ENCODE measurements at places on chromosomes 2 and 18.
A peak's percentile ranks its signal among the peaks of the same experiment; 100 is the strongest.

- DNase-seq, result no peak
Observed at GRCh38 chr2:102317715-102318114, 6.4 kb downstream of the IL1RL1 start.

DNA sequence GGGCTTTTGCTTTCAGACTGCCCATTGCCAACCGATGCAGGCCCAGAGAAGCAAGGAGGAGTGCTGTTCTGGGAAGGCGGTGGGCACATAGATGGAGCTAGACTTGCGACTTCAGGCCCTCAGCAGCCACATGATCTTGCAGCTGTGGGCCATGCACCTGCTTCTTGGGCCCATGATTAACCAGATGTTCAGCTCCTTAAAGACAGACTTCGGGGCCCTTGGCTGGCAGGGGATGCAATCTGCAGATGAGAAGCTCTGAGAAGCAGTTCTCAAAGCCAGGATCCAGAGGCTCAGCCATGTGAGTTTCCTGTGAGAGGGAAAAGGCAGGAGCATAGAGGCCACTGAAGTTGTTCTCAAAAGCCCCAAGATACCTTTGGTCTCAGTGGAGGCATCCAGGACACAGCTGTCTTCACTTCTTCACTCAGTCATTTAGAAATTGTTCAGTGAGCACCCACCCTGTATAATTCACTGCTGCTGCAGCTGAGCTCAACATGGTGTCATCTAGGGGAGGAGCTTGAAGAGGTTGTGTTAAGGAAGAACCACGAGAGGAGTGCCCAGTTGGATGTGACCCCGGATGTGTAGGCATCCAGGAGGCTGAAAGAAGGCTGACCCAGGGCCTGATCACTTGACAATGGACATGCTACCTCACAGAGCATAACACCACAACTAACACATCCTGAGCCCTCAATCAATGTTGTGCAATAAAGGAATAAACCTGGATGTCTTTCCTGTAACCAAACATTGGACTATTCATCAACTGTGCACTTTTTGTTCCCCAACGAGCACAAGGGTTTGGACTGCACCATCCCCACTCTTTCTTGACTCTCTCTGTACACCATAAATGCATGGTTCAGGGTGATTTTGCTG, 44.7 kb upstream of the TMEM200C start:
- DNase-seq, result no peak

- no peak for DNase-seq
Observed at GRCh38 chr18:74897971-74898657, 300.4 kb downstream of the ZNF407 start.

GRCh38 chr2:149307014-149307413, 23.4 kb upstream of the LYPD6 start:
- no peak for DNase-seq

DNA sequence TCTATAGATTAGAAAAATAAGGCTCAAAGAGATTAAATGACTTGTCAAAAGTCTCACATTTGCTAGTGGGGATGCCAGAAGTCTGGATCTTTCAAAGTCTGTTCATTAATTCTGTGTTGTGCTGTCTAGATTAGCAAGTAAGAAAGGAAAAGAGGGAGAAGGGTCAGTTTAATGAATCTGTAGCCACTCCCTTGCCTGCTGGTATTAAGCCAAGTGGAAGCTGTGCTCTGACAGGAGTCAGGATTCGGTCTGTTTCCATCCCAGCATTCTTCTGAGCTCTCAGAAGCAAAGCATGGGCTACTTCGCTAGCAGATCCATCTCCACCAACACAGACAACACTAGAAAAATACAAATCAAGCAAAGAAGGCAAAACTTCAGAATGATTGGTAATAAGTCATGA, 98.5 kb downstream of the CERKL start:
- DNase-seq, result no peak

GRCh38 chr2:53802617-53803151, 15.8 kb downstream of the ERLEC1 start:
- DNase-seq, result no peak

- peak; percentile 12 for DNase-seq
Observed at GRCh38 chr18:32469691-32470459, 807 bp downstream of the GAREM1 start.

- DNase-seq, result no peak
Observed at GRCh38 chr2:74860521-74860920, 26.6 kb downstream of the HK2 start.

DNA sequence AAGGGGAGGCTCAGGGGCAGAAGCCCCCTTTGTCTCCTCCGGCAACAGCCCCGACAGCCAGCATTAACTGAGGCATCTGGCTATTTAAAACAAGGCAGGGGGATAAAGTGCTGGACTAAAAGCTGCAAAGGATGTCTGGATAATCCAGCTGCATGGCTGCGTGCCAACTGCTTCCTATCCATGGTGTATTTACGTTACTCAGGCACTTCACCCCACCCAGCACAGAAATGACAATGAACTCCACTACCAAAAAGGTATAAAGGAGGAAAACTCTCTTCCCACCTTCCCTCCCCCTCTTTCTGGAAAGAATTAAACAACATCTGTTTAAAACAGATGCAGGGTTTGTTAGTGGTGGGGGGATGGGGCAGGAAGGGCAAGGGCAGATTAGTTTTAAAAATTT, 82.5 kb downstream of the SPRED2 start:
- peak; percentile 81 for DNase-seq

DNA sequence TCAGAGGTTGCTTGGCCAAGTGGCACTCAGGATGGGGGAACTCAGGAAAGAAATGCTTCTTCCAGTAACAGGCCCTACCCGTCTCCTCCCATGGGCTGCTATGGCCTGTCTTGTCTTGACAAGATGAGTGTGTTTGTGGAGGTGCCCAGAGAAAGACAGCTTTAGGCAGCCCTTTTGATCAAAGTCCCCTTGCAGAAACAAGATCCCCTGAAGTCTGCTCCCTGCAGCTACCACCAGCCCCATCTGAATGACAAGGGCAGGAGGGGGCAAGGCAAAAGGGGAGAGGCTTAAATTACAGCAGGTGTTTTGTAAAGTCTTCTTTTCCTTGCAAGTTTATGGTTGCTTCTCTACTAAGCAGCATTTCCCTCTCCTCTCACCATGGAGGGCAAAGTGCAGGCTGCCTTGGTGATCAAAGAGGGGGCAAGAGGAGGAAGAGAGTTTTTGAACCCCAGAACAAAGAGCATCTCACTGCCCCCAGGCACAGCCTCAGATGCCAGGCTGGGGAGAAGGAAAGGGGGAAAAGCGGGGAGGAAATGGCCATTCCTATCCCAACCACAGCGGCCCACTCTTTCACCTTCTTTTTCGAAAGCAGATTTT, 6.7 kb downstream of the EVA1A start:
- DNase-seq, result no peak

DNA sequence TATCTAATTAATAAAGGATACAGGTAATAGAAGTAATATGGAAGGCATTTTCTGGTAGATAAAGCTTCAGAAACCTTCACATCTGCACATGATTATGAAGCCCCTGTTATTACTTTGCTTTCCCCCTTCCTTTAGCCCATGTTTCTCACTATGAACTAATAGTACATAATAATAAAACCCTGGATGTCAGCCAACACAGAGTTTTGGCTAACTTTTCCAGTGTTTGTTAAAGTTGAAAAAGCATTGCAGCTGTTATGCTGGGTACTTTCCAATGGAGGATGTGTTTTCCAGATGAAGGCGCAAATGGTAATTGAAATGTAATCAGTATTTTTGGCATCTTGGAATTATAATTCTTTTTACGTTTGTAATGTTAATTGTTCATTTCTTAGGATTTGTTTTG, 43.5 kb downstream of the SPTBN1 start:
- DNase-seq, result no peak

GRCh38 chr2:138010890-138011289, 46.6 kb downstream of the HNMT start:
- DNase-seq, result no peak

GRCh38 chr2:220789961-220790360, 782.1 kb downstream of the EPHA4 start:
- no peak for DNase-seq

Data from hematopoietic multipotent progenitor cell treated with erythropoietin and hydrocortisone succinate and interleukin-3 and kit ligand, for 6 days (in vitro differentiated cells).